ENCODE measurements at places on chromosomes 13 and 19. TPM values are rescaled to one million over a fixed set of nuclear protein-coding genes. Genes with fewer than 3 reads are reported as not detected.

Gene CDX2
- total RNA-seq, result not detected

Gene ADAMTSL5
- 3.1 TPM for total RNA-seq

Gene PTGIR
- 3.7 TPM for total RNA-seq

Gene CGB2
- not detected for total RNA-seq

Gene CEACAM16
- not detected for total RNA-seq

Gene KPTN
- 5.9 TPM for total RNA-seq

Gene ZNF837
- total RNA-seq, result 3.5 TPM

Gene CAPN12
- total RNA-seq, result not detected

Gene MAST1
- total RNA-seq, result 0.87 TPM

Gene CGB1
- total RNA-seq, result not detected

Gene CGB8
- total RNA-seq, result not detected

Gene PCID2
- total RNA-seq, result 98.0 TPM

Gene APLP1
- 6.7 TPM for total RNA-seq

Gene CYP4F11
- total RNA-seq, result not detected

Gene KIR3DL3
- not detected for total RNA-seq

Gene VSIG10L
- 0.22 TPM for total RNA-seq

Gene ELSPBP1
- not detected for total RNA-seq

Gene PEAK3
- not detected for total RNA-seq

Gene KIR3DL2
- total RNA-seq, result not detected

Gene NTN5
- total RNA-seq, result not detected

Gene NOTCH3
- total RNA-seq, result 21.4 TPM

Gene ZNF497
- 0.89 TPM for total RNA-seq

Gene ATP13A1
- 138 TPM for total RNA-seq

Gene GADD45GIP1
- 36.4 TPM for total RNA-seq

Gene KLHL1
- not detected for total RNA-seq

Gene NXNL1
- total RNA-seq, result not detected

Measured in uterine smooth muscle cell (primary cell).